SK-MEL-5 (cell line): ENCODE measurements at places on chromosomes 3 and 15. TPM values are rescaled to one million over a fixed set of nuclear protein-coding genes. Genes with fewer than 3 reads are reported as not detected.

Gene FES
- 0.16 TPM in 1 of 2 replicates, not detected in the other for total RNA-seq

Gene NR1I2
- not detected in 2 replicates for total RNA-seq

Gene TEX55
- total RNA-seq: not detected in 2 replicates

Gene PTH1R
- total RNA-seq: 0.48 TPM in 1 of 2 replicates, not detected in the other

Gene SAMMSON
- 26.3 and 26.5 TPM in 2 replicates for total RNA-seq

Gene HYAL1
- 0.24 and 1.1 TPM in 2 replicates for total RNA-seq

Gene PATL2
- total RNA-seq: 0.19 and 0.21 TPM in 2 replicates

Gene EOMES
- 2.0 and 2.8 TPM in 2 replicates for total RNA-seq

Gene ATP2B2
- not detected in 2 replicates for total RNA-seq

Gene IL17RB
- total RNA-seq: not detected in 2 replicates

Gene FBXO40
- total RNA-seq: 0.05 and 0.08 TPM in 2 replicates

Gene CCR5
- total RNA-seq: not detected in 2 replicates

Gene SSR3
- total RNA-seq: 340 and 368 TPM in 2 replicates

Gene SEMA3F
- total RNA-seq: 1.5 and 2.5 TPM in 2 replicates

Gene TAGLN3
- not detected in 2 replicates for total RNA-seq

Gene C3orf20
- total RNA-seq: not detected in 2 replicates

Gene GOLGA8O
- not detected in 2 replicates for total RNA-seq

Gene ABCC5
- 9.7 and 12.3 TPM in 2 replicates for total RNA-seq

Gene GABRB3
- 22.2 and 24.4 TPM in 2 replicates for total RNA-seq

Gene MCTP2
- total RNA-seq: 18.3 and 20.5 TPM in 2 replicates

Gene GCSAM
- not detected in 2 replicates for total RNA-seq

Gene ABI3BP
- total RNA-seq: 0.58 TPM in 1 of 2 replicates, not detected in the other

Gene COLQ
- total RNA-seq: 0.08 TPM in 1 of 2 replicates, not detected in the other

Gene KLHL40
- not detected in 2 replicates for total RNA-seq

Gene PLSCR5
- not detected in 2 replicates for total RNA-seq

Gene CCDC39
- not detected in 2 replicates for total RNA-seq

Gene MBNL1
- total RNA-seq: 116 and 127 TPM in 2 replicates

Gene ZFYVE19
- 9.3 and 11.5 TPM in 2 replicates for total RNA-seq

Gene AHSG
- total RNA-seq: not detected in 2 replicates

Gene FSIP1
- total RNA-seq: 0.27 and 0.42 TPM in 2 replicates

Gene TRPM7
- 56.2 and 65.8 TPM in 2 replicates for total RNA-seq

Gene SERPINI2
- total RNA-seq: not detected in 2 replicates
